ENCODE measurements at places on chromosomes 5 and 9.

- no peak for DNase-seq
Observed at GRCh38 chr5:158679221-158679641, 420.5 kb downstream of the EBF1 start.

GRCh38 chr5:39555788-39556187 is 131.0 kb upstream of the DAB2 start:
- DNase-seq = no peak

DNA sequence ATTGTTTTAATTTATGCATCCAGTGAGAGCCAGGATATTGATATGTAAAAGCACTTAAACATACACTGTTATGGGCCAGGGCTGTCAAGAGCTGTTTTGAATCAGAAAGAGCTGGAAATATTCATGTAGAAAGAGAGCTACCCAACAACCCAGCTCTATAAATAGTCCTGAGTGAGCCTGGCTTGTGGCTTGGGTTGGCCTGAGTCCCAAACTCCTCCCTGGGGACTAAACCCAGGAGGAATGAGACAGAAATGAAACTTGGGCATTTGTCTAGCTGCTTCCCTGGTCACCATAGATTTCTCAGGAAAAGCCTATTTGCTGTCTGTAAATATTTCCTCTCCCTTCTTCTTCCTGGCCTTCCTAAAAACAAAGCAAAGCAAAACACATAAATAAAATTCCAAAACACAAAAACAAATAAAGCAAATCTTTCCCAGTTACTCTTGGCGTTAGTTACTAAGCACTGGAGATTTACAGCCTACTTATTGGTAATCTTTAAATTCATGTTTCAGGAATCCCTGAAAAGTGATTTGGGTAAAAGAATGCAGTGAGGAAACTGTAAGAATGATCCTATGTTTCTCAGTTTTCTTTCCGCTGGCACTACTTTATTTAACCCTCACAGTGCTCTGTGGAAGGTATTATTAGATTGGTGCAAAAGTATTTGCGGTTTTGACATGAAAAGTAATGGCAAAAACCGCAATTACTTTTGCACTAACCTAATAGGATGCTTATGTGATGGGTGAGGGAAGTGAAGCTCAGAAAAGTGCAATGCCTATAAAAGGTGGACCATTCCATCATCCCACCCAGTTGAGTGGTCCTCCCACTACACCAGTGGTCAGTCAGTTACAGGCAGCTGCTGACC is 111.8 kb downstream of the CARTPT start:
- no peak for DNase-seq

GRCh38 chr5:159405611-159406031 is 75.3 kb upstream of the IL12B start:
- no peak for DNase-seq

GRCh38 chr5:100550531-100551051 is 15.4 kb downstream of the FAM174A start:
- DNase-seq = no peak

GRCh38 chr9:34035656-34036055 is 13.0 kb downstream of the UBAP2 start:
- no peak for DNase-seq

- no peak for DNase-seq
Observed at GRCh38 chr9:122239722-122240121, 11.0 kb upstream of the LHX6 start.

DNA sequence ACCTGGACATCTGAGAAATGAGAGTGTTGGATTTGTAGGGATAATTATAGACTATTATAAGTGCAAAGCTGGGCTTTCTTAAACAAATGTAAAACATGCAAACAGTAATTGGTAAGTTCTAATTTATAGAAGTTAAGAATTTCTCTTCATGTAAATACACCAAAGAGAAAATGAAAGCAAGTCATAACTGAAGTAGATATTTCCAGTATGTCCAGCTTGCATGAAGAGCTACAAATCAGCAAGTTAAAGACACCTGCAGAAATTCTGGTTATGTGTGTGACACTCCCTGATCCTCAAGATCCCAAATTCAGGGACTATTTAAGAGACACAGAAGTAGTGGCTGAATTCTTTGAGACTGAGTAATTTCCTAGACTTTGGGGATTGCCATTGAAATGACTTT is 308.9 kb downstream of the TLE4 start:
- DNase-seq = no peak

- DNase-seq = no peak
Observed at GRCh38 chr5:172725273-172725672, 45.7 kb downstream of the DUSP1 start.

GRCh38 chr9:89667726-89668125 is 62.9 kb downstream of the GADD45G start:
- DNase-seq = no peak

DNA sequence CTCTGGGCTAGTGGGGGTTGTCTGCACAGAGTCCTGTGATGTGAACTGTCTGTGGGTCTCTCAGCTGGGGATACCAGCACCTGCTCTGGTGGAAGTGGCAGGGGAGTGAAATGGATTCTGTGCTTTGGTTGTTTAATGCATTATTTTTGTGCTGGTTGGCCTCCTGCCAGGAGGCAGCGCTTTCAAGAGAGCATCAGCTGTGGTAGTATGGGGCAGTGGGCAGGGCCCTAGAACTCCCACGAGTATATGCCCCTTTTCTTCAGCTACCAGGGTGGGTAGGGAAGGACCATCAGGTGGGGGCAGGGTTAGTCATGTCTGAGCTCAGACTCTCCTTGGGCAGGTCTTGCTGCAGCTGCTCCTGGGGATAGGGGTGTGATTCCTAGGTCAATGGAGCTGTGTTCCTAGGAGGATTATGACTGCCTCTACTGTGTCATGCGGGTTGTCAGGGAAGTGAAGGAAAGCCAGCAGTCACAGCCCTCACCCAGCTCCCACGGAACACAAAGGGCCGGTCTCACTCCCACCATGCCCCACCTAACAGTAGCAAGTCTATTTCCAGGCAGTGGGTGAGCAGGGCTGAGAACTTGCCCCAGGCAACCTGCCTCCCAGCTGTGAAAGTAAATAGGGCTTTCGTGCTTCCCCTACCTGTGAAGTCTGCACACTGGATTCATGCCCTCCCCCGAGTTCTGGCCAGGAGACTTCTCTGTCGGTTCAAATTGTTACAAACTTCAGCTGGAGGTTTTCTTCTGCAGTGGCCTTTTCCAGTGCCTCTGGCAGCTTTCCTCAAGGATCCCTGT is 25.7 kb upstream of the FAM81B start:
- no peak for DNase-seq

GRCh38 chr9:92968081-92968480 is 20.8 kb downstream of the FGD3 start:
- no peak for DNase-seq

All from stimulated activated CD8-positive, alpha-beta memory T cell treated with anti-CD3 and anti-CD28 coated beads, Interleukin-4, amount 100 ng/mL, for 4 hours (primary cell).